ENCODE measurements at places on chromosomes 12 and 14. TPM values are rescaled to one million over a fixed set of nuclear protein-coding genes. Genes with fewer than 3 reads are reported as not detected.

- H3K27ac ChIP-seq = no peak overlapping the region
- no peak overlapping the region for H3K4me3 ChIP-seq
- no peaks in the 10 kb centered on the region for H3K4me1 ChIP-seq
- no peak for DNase-seq
- no peaks in the 10 kb centered on the region for H3K27me3 ChIP-seq
Measured at GRCh38 chr12:96769400-96769799, 137.7 kb upstream of the NEDD1 start.

GRCh38 chr12:12718853-12719252 is 1.7 kb downstream of the CDKN1B start:
- peaks cover 31% of the 10 kb centered on the region for H3K36me3 ChIP-seq
- no peak for DNase-seq
- H3K4me3 ChIP-seq = peak overlapping the region; percentile 76
- peaks cover 97% of the 10 kb centered on the region for H3K4me1 ChIP-seq

DNA sequence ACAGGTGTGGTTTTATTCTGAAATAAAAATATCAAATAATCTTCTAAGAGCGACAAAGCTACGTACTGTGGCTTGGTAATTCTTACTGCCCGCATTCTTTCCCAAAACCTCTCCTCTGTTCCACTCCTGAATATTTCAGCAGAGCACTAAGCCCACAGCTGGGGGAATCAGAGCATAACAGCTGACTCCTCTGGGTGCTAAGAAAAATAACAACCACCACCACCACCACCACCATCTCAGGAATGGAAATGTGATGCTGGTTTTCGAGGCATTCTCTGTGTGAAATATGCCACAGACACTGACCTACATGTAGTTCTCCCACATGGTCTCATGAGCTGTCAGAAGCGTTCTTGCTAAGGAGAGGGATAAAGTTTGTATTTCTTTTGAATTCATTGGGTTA is 183.7 kb downstream of the BMP4 start:
- no peak overlapping the region for H3K27ac ChIP-seq
- H3K4me3 ChIP-seq = no peak overlapping the region
- H3K27me3 ChIP-seq = no peaks in the 10 kb centered on the region
- H3K36me3 ChIP-seq = no peaks in the 10 kb centered on the region

PALS1 gene
- total RNA-seq = 14.3 TPM

SLC25A47 gene
- total RNA-seq = not detected

Measured in left ventricle myocardium inferior (tissue), 1 donor.